Lower lobe of right lung (tissue), 2 donors: ENCODE measurements at places on chromosomes 5 and 9. TPM values are rescaled to one million over a fixed set of nuclear protein-coding genes. Genes with fewer than 3 reads are reported as not detected.
A peak's percentile ranks its signal among the peaks of the same experiment; 100 is the strongest.

Gene GFI1B
- 1.1 TPM for total RNA-seq

Gene HSD17B4
- total RNA-seq = 364 TPM

Gene GBGT1
- 38.5 TPM for total RNA-seq

Gene SLC36A3
- total RNA-seq = not detected

DNA sequence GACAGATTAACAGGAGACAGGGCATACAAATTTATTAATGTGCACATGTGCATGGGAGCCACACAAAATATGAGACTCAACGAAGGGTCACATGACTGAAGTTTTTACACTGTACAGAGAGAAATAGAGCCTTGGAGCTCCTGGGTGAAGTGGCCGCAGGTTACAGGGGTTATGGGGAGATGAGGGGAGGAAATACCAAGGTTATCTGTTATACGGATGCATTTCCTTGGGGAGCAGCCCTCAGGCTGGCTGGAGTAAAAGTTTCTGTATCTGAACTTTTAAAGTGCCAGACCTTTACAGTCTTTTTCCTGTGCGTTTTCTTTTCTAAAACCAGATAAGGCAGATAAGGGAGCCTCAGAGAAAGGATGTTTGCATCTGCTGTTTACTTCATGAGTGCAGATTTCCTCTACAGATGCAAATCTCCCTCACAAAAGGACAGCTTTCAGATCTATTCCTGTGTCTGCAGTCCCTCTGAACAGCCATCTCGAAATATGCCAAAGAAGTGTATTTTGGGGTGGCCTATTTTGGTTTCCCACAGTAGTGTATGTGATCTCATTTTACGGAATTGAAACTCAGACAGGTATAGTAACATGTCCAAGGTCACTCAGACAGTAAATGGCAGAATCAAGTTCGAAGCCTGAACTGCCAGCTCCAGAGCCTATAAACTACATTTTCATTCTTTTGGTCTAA is 139.3 kb upstream of the FBXL17 start:
- peaks cover 6% of the 10 kb centered on the region for H3K4me1 ChIP-seq
- H3K27ac ChIP-seq = no peak overlapping the region
- no peak for DNase-seq
- no peaks in the 10 kb centered on the region for H3K27me3 ChIP-seq
- no peaks in the 10 kb centered on the region for H3K36me3 ChIP-seq

DNA sequence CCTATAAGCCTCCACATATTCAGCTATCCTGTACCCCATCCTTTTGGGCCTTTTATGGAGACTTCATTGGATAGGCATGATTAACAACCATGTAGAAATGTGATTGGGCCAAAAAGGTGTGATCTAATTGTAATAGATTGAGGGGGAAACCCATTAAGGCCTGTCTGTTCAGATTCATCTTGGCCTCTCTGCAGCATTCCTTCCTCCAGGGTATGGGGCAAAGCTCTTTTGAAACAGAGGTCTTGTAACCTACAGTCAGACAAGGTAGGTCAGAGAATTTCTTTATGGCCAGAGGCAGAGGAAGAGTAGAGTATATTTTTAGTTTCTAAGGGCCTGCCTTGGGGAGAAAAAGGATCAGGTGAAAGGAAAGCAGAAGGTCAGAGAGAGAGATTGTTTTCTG is 98.5 kb downstream of the INVS start:
- no peak overlapping the region for H3K4me3 ChIP-seq
- no peak overlapping the region for H3K27ac ChIP-seq
- no peaks in the 10 kb centered on the region for H3K4me1 ChIP-seq
- no peaks in the 10 kb centered on the region for H3K36me3 ChIP-seq
- H3K27me3 ChIP-seq = no peaks in the 10 kb centered on the region
- no peak for DNase-seq

DNA sequence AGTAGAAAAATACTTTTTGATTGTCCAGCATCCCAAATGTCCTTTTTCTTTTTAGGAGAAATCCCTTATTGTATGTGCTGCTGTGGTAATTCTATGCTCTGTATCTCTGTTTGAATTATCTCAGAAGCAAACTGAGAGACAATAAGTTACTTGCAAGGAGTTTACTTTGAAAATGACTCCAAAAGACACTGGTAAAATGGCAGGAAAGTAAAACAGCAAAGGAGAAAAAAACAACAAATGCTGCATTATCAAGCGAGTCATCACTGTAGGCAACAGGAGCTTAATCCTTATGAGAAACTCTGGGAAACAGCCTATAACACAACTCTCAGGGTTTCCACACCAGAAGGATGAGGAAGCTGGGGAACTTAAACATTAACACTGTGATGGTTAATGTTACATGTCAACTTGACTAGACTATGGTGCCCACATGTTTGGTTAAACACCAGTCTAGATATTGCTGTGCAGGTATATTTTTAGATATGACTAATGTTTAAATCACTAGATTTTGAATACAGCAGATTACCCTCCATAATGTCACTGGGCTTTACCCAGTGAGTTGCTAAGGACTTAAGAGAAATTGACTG is 92.6 kb upstream of the GAS1 start:
- H3K4me3 ChIP-seq = no peak overlapping the region
- no peaks in the 10 kb centered on the region for H3K36me3 ChIP-seq
- no peak for DNase-seq
- no peaks in the 10 kb centered on the region for H3K27me3 ChIP-seq
- no peaks in the 10 kb centered on the region for H3K4me1 ChIP-seq

DNA sequence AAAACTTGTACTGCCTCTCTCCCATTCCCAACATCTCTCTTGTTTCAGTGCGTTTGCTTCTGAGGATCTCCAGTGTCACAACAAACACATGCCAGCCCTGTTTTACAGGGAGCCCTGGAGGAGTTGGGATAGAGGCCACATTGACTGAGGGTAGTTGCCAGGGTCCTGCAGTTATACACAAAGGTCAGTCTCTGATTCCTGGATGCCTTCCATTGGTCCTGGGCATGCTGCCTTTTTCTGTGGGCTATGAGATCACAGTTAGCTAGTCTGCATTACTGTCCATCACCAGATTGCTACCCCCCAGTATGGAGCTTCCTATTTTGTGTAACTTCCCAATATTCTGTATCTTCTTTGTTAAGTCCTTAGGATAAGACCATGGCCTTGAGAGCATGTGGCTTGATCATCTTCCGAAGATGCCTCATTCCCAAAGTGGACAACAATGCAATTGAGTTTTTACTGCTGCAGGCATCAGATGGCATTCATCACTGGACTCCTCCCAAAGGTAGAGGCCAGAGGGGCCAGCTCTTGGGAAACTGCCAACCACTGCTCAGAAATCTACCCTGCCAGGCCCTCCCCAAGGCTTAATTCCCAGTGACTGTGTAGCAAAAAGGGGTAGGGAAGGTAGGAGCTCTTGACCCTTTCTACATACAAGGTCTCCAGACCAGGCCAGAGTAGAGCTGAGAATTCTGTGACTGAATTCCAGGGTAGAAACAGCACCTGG is 9.5 kb downstream of the NUDT2 start:
- H3K27me3 ChIP-seq = no peaks in the 10 kb centered on the region
- H3K4me1 ChIP-seq = peaks cover 8% of the 10 kb centered on the region
- H3K36me3 ChIP-seq = peaks cover 59% of the 10 kb centered on the region
- no peak overlapping the region for H3K27ac ChIP-seq
- H3K4me3 ChIP-seq = no peak overlapping the region

- H3K27ac ChIP-seq = no peak overlapping the region
- no peaks in the 10 kb centered on the region for H3K27me3 ChIP-seq
- no peaks in the 10 kb centered on the region for H3K36me3 ChIP-seq
- no peak for DNase-seq
Measured at GRCh38 chr9:116466271-116467235, 220.6 kb upstream of the TRIM32 start.

- no peak for DNase-seq
- H3K36me3 ChIP-seq = no peaks in the 10 kb centered on the region
- H3K27me3 ChIP-seq = no peaks in the 10 kb centered on the region
- H3K27ac ChIP-seq = no peak overlapping the region
- H3K4me3 ChIP-seq = no peak overlapping the region
- no peaks in the 10 kb centered on the region for H3K4me1 ChIP-seq
Measured at GRCh38 chr9:101247297-101247696, 137.5 kb downstream of the BAAT start.

GRCh38 chr5:79831381-79832309 is 142.0 kb downstream of the CMYA5 start:
- H3K27ac ChIP-seq = no peak overlapping the region
- peaks cover 5% of the 10 kb centered on the region for H3K27me3 ChIP-seq
- no peak overlapping the region for H3K4me3 ChIP-seq
- DNase-seq = no peak
- H3K4me1 ChIP-seq = peaks cover 5% of the 10 kb centered on the region

- no peak overlapping the region for H3K27ac ChIP-seq
- peak overlapping the region; percentile 36 for H3K4me3 ChIP-seq
- H3K4me1 ChIP-seq = peaks cover 29% of the 10 kb centered on the region
Measured at GRCh38 chr9:95127249-95128176, 190.0 kb downstream of the FANCC start.

GRCh38 chr5:107538805-107539445 is 131.8 kb downstream of the EFNA5 start:
- H3K4me1 ChIP-seq = peaks cover 17% of the 10 kb centered on the region
- H3K27ac ChIP-seq = no peak overlapping the region
- no peaks in the 10 kb centered on the region for H3K36me3 ChIP-seq

- H3K36me3 ChIP-seq = peaks cover 15% of the 10 kb centered on the region
- no peaks in the 10 kb centered on the region for H3K4me1 ChIP-seq
- H3K4me3 ChIP-seq = no peak overlapping the region
Measured at GRCh38 chr9:130589754-130590153, 10.4 kb downstream of the FUBP3 start.

- H3K4me3 ChIP-seq = no peak overlapping the region
- no peaks in the 10 kb centered on the region for H3K36me3 ChIP-seq
Measured at GRCh38 chr9:11500780-11501179, 888.0 kb upstream of the PTPRD start.

GRCh38 chr9:93200449-93200742 is 16.5 kb downstream of the WNK2 start:
- H3K36me3 ChIP-seq = no peaks in the 10 kb centered on the region
- peaks cover 3% of the 10 kb centered on the region for H3K4me1 ChIP-seq
- no peaks in the 10 kb centered on the region for H3K27me3 ChIP-seq
- H3K27ac ChIP-seq = no peak overlapping the region

DNA sequence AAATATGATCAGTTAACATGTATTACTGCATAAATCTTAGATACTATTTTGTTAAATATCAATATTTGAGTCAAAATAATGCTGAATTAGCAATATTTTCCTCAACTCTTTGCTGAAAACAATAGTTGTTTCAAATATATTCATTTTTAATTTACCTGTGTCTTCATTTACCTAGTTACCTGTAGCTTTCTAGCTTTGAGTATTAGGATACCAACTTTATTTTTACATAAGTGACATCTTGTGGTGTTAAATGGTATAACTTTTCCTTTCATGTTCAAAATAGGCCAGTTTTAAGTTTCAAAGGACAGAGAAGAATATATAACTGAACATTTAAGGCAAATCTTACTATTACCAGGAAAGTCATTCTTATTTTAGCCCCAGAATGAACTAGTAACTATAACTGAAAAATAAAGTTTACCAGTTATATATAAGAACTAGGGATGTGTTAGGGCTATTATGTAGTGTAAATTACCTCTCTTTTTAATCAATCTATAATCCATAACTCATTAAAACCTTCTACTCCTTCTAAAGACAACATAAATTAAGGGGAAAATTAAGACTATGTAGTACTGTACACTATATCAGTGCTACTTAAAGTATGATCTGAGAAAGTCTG is 25.3 kb downstream of the AP3B1 start:
- no peaks in the 10 kb centered on the region for H3K4me1 ChIP-seq
- H3K27ac ChIP-seq = no peak overlapping the region
- peaks cover 29% of the 10 kb centered on the region for H3K36me3 ChIP-seq
- no peak overlapping the region for H3K4me3 ChIP-seq
- H3K27me3 ChIP-seq = no peaks in the 10 kb centered on the region

- H3K36me3 ChIP-seq = no peaks in the 10 kb centered on the region
- DNase-seq = no peak
- H3K27ac ChIP-seq = no peak overlapping the region
- H3K4me3 ChIP-seq = no peak overlapping the region
Measured at GRCh38 chr9:78958892-78959291, 612.9 kb upstream of the TLE4 start.

GRCh38 chr5:93100976-93101375 is 480.0 kb downstream of the NR2F1-AS1 start:
- no peak overlapping the region for H3K27ac ChIP-seq
- no peaks in the 10 kb centered on the region for H3K4me1 ChIP-seq
- H3K27me3 ChIP-seq = no peaks in the 10 kb centered on the region
- DNase-seq = no peak

- no peaks in the 10 kb centered on the region for H3K4me1 ChIP-seq
- H3K36me3 ChIP-seq = no peaks in the 10 kb centered on the region
- no peak for DNase-seq
- no peak overlapping the region for H3K4me3 ChIP-seq
- H3K27me3 ChIP-seq = no peaks in the 10 kb centered on the region
- no peak overlapping the region for H3K27ac ChIP-seq
Measured at GRCh38 chr5:31645420-31646081, 6.6 kb downstream of the PDZD2 start.

GRCh38 chr5:11177999-11178711 is 417.1 kb upstream of the DAP start:
- no peaks in the 10 kb centered on the region for H3K27me3 ChIP-seq
- DNase-seq = no peak
- H3K27ac ChIP-seq = no peak overlapping the region
- no peaks in the 10 kb centered on the region for H3K4me1 ChIP-seq
- H3K4me3 ChIP-seq = no peak overlapping the region
- no peaks in the 10 kb centered on the region for H3K36me3 ChIP-seq
